Vagina (tissue), 2 donors: ENCODE measurements at places on chromosomes 1 and 21. TPM values are rescaled to one million over a fixed set of nuclear protein-coding genes. Genes with fewer than 3 reads are reported as not detected.
A peak's percentile ranks its signal among the peaks of the same experiment; 100 is the strongest.

DNA sequence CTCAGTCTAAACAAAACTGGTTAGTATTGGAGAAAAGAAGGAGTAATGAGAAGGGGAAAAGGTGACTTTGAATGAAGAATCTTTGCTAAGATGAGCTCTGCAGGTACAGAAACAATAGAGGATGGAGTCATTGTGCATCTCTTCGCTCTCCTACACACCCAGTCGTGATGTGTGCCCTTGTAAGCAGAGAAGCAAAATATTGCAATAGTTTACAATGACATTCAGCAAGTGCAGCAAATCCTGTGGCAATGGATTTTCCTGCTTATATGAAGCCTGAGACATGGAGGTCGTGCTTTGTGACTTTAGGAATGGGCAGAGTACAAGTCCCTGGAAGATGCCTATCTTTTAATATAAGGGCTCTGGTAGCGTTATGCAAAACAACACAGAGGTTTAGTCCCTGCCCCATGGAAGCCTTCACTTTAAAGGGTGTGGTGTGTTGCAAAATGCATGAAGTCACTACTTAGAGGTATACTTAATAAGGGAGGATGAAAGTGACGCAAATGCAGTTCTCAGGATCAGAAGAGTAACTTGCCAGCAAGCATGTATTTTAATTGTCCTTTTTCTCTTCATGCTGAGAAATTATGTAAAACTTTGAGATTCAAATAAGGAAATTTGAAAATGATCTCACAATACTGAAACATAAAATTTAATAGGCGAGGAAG lies 88.0 kb upstream of the IVNS1ABP start:
- DNase-seq, result no peak

- DNase-seq, result no peak
Measured at GRCh38 chr1:90838720-90839119, 121.6 kb upstream of the BARHL2 start.

DNA sequence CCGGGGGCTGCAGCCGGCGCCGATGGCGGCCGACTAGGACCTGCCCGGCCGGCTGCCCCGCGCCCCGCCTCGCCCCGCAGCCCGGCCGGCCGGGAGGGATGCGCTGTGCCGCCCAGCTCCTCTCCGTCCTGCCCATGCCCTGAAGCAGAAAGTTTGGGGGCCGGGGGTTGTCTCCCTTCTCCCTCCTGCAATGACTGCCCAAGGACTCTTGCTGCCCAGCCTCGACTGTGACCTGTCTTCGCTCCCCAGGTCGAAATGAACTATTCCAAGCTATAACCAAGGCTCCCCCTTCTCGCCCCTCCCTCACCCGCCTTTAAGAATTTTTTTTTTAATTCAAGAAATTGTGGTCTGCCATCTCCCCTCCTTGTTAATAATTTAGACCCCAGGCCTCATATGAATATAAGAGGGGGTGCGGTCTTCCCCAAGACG lies 361 bp downstream of the TMCC2 start:
- DNase-seq, result no peak

- DNase-seq, result no peak
Measured at GRCh38 chr1:40183055-40183710, 22.0 kb downstream of the RLF start.

GRCh38 chr1:4561205-4561604 lies 93.2 kb upstream of the AJAP1 start:
- peak; percentile 79 for DNase-seq

DNA sequence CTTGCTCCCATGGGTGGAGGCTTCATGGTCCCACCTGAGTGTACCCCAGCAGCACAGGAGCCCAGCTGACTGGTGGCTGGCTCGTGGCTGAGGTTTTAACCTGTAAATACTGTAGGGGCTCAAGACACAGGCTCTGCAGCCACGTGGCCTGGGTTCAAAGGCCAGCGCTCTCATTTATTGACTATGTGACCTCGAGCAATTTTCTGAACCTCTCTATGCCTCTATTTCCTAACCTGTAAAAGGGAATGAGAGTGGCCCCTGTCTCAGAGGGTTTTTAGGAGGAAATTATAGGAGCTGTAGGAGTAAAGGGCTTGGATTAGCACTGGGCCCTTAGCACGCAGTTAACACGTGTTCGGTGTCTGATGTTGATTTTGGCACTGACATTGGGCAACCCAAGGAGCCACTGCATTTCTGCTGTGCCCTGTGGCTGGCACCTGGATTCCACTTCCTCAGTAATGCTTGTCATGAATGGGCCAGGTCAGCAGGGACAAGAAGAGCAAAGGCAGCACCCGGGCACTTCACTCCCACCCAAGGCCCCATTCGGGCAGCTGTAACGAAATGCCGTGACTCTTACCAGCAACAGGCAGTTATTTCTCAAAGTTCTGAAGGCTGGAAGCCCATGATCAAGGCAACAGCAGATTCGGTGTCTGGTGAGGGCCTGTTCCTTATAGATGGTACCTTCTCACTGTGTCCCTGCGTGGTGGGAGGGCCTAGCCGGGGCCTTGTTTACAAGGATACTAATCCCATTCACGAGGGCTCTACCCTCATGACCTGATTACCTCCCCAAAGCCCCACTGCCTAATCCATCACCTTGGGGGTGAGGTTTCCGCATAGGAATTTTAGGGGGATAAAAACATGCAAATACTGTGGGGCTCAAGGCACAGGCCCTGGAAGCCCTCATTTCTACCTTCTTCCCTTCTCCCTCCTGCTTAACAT lies 25.2 kb downstream of the ARHGEF10L start:
- no peak for DNase-seq

- DNase-seq, result no peak
Measured at GRCh38 chr1:1406821-1407635, at the start of gene MRPL20. TSS of gene MRPL20 (minus strand) at chr1:1407293. CDS start at chr1:1407217, 76 bp downstream.

DNA sequence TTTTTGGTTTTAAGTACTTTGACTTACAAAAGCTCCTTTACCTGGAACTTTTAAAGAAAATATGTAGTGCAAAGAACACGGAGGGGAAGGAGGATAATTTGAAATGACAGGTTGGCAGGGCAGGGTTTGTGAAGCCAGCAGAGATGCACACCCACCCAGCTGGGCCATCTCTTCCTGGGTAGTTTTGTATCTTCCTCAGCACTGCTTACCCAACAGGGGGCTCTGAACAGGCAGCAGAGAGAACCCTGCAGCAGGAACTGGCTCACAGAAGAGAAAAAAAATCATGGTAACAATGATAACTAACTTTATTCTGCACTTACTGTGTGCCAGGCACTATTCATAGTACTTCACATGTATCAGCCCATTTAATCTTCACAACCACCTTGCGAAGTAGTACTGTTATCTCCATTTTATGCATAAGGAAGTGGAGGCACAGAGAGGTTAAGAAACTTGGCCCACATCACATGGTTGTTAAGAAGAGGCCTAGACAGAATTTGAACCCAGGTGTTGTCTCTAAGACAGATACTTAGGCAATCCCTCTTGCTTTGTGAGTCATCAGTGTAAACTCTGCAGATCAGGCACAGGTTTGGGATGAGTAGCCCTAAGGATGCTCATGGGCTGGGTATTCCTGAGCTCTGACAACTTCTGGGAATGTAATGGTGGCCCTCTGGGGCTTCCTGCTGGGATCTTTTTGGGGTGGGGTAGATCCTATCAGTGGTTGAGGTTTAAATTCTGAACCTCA lies 60.8 kb downstream of the ELK4 start:
- no peak for DNase-seq

The AADACL4 gene
- total RNA-seq, result not detected

GRCh38 chr1:38088791-38089190 lies 42.2 kb upstream of the POU3F1 start:
- no peak for DNase-seq
